Endothelial cell (in vitro differentiated cells): ENCODE measurements at places on chromosomes 11 and 22. TPM values are rescaled to one million over a fixed set of nuclear protein-coding genes. Genes with fewer than 3 reads are reported as not detected.

Gene OR51I1
- 1.2 TPM for total RNA-seq

GRCh38 chr11:70504246-70505020, 106.1 kb downstream of the CTTN start:
- H3K27me3 ChIP-seq, result peaks cover 2% of the 10 kb centered on the region
- DNase-seq, result no peak
- no peak overlapping the region for H3K27ac ChIP-seq
- no peak overlapping the region for H3K4me3 ChIP-seq
- no peaks in the 10 kb centered on the region for H3K36me3 ChIP-seq

- no peak overlapping the region for H3K27ac ChIP-seq
- H3K27me3 ChIP-seq, result peaks cover 5% of the 10 kb centered on the region
- DNase-seq, result no peak
- H3K4me1 ChIP-seq, result no peaks in the 10 kb centered on the region
These were observed 93.6 kb downstream of the NELL1 start for GRCh38 chr11:20762980-20763379.

Gene MS4A6E
- not detected for total RNA-seq

Gene IRAG1
- total RNA-seq, result 8.7 TPM

Gene FOLR2
- total RNA-seq, result not detected

Gene OSBP2
- total RNA-seq, result 3.0 TPM

Gene MYBPC3
- not detected for total RNA-seq

Gene OR5D14
- total RNA-seq, result not detected
